ENCODE measurements at places on chromosomes 4 and X.

DNA sequence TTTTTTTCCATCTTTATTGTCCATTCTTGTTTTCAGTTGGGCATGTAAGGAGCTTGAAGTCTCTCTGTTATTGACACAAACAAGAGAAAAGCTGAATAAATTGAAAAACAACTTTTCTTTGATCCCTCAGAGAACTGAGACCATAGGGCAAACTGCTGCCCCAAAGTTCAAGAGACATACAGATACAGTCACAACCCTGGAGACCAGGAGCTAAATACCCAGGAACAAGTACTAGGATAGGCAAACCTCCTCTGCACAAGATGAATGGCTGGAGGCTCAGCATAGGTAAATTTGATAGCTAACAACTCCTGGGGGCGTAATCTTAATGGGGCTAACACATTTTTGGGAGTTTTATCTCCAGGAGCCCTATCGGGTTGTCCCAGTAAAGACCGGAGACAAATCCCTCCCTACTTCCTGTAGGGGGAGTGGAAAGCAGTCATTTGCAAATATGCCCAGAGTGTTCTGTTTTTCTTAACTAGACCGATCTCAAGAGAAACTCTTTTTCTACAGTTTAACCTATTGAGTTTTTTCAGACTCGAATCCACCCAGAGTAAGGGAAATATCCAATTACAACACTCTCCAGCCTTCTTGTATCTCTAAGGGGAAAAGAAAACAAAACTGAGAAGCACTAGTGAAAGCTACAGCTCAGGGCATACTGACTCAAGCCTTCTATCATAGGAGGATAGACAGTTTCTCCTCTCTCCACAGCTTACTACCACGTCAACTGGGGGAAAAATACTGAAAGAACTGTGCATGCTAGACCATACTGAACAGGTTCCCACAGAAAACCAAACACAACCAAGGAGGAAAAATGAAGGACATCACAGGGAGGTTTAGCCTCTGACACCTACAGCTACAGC is 23.1 kb downstream of the MAGEA8 start:
- DNase-seq: no peak

DNA sequence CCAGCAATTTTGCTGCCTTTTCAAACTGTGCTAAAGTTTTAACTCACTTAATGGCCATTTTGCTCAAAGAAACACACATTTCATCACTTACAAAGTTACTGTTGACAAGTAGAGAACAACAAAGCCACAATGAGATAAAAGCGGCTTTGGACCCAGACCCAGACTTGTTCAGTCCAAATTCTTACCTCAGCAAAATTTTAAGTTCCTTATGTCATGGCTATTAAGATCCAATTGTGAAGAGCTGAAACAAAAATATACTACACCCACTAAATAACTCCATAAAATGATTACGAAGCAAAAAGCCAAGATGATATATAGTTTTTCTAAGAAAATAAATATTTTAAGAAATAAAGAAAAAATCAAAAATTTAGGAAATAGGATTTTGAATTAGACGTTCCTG is 137.0 kb upstream of the INPP4B start:
- DNase-seq: no peak

- no peak for DNase-seq
Observed at GRCh38 chrX:56728321-56728720, 722 bp upstream of the NBDY start.

GRCh38 chr4:53128231-53128630 is 237.6 kb downstream of the SCFD2 start:
- DNase-seq: no peak

- DNase-seq: no peak
Observed at GRCh38 chr4:94741304-94741703, 16.5 kb upstream of the BMPR1B start.

GRCh38 chr4:130511776-130512175 is 1415.8 kb downstream of the C4orf33 start:
- no peak for DNase-seq

DNA sequence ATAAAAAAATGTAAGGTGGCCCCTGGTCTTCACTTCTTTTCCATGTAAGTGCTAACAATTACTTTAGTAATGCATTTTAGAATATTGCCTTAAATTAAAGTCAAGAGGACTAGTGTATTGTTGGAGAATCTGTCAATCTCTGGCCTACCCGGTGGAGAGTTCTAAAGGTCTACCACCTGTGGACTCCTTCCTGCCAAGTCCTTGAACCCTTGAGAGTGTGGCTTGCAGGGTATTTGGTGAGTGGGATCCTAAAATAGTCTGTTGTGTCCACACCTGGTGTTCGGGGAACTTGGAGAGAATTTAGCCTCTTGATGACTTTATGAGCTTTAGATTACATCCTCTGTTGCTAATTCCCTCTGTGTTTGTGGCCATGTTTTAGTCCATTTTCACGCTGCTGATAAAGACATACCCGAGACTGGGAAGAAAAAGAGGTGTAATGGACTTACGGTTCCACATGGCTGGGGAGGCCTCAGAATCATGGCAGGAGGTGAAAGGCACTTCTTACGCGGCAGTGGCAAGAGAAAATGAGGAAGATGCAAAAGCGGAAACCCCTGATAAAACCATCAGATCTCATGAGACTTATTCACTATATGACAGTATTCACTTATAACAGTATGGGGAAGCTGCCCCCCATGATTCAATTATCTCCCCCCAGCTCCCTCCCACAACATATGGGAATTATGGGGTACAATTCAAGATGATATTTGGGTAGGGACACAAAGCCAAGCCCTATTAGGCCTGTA is 23.8 kb downstream of the DDIT4L start:
- no peak for DNase-seq

DNA sequence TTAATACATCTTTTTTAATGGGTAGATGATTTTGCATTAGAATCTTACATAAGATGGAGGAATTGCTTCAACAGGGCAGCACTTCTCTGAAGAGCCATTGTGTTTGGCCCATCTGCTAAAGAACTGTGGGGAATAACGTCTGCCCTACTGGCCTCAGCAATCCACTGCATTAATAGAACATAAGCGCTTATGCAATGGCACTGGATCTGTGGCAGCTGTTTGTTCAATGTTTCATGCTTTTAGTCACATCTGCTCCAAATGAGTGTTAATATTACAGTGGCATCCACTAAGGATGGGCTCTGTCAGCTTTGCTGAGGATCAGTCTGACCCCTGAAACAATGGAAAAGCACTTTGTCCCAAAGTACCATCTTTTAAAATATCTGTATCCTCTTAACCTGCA is 279.0 kb upstream of the GK2 start:
- DNase-seq: no peak

- no peak for DNase-seq
Observed at GRCh38 chr4:163330916-163331628, 1.3 kb downstream of the NPY1R start.

GRCh38 chr4:146883070-146883469 is 62.6 kb downstream of the TTC29 start:
- DNase-seq: no peak

DNA sequence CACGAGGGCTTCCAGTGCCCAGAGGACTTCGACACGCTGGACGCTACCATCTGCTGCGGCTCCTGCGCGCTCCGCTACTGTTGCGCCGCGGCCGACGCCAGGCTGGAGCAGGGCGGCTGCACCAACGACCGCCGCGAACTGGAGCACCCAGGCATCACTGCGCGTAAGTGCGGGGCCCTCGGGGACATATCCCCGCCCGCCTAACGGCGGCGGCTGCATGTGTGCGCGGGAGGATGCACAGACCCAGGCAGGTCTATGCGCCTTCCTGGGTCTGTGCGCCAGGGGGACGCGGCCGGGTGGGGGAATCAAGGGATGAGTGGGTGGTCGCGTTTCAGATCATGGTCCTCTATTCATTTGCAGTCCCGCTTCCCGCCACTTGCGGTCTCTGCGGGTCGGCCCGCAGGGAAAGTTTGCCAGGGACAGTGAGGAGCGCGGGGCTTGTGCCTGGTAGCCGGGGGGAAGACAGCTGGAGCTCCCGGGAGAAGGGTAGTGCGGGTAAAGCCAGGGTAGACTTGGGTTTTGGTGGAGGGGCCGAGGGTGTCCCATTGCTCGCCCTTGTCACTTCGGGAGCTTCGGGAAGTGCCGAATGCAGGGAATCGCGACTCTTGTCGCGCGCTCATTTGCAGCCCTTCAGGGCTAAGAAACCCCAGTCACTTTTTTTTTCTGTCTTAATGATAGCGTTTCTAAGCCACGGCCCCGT is 1.0 kb downstream of the SHISA3 start:
- peak; percentile 27 for DNase-seq

DNA sequence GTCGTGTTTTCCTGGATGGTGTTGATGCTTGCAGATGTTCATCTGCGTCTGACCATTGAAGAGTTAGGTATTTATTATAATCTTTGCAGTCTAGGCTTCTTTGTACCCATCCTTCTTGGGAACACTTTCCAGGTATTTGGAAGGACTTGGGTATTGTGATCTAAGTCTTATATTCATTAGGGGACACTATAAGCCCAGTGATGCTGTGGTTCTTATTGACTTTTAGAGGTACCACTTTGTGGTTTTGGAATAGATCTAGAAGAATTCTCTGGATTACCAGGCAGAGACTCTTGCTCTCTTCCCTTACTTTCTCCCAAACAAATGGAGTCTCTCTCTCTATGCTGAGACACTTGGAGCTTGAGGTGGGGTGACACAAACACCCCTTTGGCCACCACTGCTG is 41.6 kb downstream of the AFM start:
- no peak for DNase-seq

- DNase-seq: no peak
Observed at GRCh38 chr4:158630893-158631292, 40.8 kb downstream of the C4orf46 start.

DNA sequence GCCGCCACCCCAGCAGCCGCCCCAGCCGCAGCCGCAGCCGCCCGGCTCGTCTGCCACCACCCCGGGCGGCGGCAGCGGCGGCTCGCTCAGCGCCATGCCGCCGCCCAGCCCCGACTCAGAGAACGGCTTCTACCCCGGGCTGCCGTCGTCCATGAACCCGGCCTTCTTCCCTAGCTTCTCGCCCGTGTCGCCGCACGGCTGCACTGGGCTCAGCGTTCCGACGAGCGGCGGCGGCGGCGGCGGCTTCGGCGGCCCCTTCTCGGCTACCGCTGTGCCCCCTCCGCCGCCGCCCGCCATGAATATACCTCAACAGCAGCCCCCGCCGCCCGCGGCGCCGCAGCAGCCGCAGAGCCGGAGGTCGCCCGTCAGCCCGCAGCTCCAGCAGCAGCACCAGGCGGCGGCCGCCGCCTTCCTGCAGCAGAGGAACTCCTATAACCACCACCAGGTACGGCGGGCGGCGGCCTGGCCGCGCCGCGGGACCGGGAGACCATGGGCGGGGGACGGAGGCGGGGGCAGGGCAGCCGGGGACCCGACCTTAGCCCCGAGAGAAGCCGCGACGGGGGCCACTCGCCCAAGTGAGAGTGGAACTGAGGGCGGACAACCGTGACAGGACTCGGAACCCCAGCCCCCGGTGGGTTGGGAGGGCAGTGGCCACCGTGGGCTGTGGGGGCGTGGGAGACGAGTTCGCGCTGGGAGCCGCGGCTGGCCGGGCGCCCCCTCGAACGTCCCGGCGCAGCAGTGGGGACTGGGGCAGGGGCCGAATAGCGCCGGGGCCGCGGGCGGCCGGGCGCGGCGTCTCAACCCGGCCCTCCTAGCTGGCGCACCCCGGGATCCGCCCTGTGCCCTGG is 1.8 kb downstream of the CPEB2 start:
- DNase-seq: peak; percentile 55

DNA sequence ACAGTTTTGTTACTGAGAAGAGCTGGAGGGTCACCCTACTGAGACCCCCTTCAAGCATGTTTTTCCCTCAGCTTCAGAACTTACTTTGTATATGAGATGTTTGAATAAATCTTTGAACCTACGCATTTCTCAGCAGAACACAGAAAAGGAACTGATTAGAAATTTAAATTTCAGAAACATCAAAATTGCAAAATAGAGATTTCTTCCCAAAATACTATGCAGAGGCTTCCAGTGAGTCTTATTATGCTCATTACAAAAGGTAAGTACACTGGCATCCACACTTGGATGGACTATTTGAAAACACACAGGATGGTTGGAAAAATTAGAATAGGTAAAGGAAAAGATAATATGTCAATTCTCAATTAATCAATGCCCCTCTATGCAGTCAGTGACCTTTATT is 91.2 kb downstream of the COX7B2 start:
- DNase-seq: no peak

DNA sequence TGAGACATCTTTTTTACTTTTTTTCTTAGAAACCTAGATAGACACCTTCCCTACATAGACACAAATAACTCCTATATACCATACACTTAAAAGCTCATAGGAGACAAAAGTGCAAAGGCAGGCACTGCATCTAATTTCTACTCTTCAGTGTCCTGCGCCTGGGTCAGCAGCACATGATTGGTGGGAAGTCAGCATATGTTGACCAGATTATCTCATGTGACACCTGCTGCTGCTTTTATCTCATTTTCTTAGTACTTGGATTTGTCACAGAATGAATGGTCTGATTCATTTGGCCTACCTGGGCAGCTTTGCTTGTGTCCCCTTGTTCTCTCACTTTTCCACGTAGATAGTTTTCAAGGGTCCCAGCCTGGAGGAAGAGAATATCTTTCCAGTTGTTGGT is 24.9 kb upstream of the LNX1 start:
- no peak for DNase-seq

- DNase-seq: no peak
Observed at GRCh38 chr4:105274504-105274903, 127.8 kb downstream of the TET2 start.

- DNase-seq: no peak
Observed at GRCh38 chr4:149897783-149898182, 82.1 kb upstream of the IQCM start.

DNA sequence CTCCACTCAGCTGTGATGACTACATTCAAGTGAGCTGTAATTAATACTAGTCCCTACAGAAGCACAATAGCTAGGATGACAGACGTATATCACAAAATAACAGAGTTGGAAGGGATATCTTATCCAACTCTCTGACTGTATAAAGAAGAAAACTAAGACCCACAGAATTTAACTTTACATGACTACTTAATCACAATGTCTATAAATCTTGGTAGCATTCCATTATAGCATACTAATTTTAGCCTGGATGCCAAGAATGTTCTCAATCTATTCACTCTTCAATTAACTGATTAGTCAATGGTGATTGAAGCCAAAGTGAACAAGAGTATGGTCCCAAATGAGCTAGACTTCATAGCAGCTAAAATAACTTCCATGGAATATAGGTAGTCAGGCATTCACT is 31.2 kb downstream of the RPS6KA6 start:
- DNase-seq: no peak

DNA sequence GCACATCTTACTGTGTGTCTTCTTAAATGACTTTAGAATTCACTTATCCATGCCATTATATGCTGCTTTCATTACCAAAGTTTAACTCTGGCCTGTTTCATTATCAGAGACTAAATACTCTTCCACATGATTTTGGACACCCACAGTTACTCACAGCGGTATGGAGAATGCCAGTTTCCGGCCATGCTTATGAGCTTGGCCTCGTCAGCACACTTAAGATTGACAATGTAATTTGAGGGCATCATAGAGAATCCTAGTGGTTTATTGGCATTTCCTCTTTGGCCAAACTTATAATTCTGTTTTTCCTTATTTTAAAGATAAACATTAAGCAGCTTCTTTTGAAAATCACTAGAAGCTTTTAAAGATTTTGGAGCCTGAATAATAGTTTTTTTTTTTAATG is 104.5 kb downstream of the IRF2 start:
- DNase-seq: no peak

Data from activated naive CD8-positive, alpha-beta T cell treated with anti-CD3 and anti-CD28 coated beads, Interleukin-2, amount 50 U/mL, for 24 hours (primary cell).